Activated T-cell treated with anti-CD3 and anti-CD28 coated beads for 4 hours (primary cell): ENCODE measurements at places on chromosomes 1 and 21.

- DNase-seq = no peak
Measured at GRCh38 chr1:44811234-44811633, 2.9 kb downstream of the BTBD19 start.

DNA sequence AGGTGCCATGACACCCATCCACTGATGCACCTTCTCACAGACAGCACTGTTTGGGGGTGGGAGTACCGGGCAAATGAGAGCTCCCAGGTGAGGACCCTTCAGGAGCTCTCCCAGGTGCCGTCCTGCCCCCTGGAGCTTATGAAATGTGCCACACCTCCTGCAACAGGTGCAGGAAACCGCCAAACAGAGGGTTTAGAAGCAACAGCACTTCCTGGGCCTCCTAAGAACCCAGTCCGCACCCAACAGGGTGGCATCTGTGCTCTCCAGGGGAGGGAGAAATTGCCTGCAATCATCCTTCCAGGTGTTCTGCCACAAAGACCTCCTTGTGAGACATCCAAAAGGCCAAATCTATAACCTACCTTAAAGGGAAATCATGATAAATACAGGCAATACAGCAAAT is 87.7 kb upstream of the ATP1B1 start:
- no peak for DNase-seq

- DNase-seq = no peak
Measured at GRCh38 chr21:43195121-43196021, 26.6 kb downstream of the CRYAA start.

DNA sequence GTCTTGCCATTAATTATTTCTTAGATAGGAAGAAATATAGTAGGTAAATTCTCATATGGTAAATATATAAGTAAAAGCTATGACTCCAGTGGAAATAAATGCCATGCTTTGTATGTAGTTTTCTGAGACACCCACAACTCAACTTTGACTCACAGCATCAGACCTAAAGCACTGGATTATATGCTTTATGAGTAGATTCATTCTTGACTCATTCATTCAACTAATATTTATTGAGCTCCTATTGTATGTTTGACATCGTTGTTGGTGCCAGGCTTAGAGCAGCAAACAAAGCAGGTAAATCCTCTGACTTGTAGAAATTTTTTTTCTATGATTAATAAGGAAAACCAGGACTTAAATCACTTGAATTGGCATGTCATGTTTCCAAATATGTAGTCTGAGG is 211.4 kb downstream of the PTPRC start:
- DNase-seq = no peak

DNA sequence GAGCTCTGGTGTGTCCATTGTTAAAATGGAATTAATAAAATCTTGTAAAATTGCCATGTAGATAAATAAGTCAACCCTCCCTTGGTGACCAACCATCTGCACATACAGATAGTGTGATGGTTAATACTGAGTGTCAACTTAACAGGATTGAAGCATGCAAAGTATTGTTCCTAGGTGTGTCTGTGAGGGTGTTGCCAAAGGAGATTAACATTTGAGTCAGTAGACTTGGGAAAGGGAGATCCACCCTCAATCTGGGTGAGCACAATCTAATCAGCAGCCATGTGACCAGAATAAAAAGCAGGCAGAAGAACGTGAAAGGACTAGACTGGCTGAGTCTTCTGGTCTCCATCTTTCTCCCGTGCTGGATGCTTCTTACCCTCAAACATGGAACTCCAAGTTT is 174.8 kb downstream of the LTN1 start:
- DNase-seq = no peak

- DNase-seq = peak; percentile 68
Measured at GRCh38 chr1:96721416-96722160, at the start of gene PTBP2. PTBP2 (plus strand) TSS chr1:96721784; CDS start chr1:96721865, 81 bp downstream.

- DNase-seq = no peak
Measured at GRCh38 chr1:93021539-93022134, 57.4 kb upstream of the MTF2 start.

DNA sequence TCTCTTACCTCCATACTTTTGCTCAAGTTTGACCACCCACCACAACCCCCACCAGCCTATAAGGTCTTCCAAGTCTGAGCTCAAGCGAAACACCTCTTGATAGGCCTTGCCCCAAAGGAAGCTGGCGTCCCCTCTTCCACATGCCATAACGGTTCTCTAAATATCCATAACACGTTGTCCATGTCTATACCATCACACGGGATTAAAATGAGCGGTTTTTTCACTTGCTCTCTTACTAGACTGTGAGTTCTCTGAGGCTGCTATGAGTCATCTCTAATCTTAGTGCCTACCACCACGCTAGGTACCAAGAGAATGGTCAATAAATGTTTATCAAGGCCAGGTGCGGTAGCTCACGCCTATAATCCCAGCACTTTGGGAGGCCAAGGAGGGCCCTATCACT is 41.0 kb downstream of the WASF2 start:
- no peak for DNase-seq

- DNase-seq = no peak
Measured at GRCh38 chr21:42676808-42677207, 23.4 kb downstream of the PDE9A start.

DNA sequence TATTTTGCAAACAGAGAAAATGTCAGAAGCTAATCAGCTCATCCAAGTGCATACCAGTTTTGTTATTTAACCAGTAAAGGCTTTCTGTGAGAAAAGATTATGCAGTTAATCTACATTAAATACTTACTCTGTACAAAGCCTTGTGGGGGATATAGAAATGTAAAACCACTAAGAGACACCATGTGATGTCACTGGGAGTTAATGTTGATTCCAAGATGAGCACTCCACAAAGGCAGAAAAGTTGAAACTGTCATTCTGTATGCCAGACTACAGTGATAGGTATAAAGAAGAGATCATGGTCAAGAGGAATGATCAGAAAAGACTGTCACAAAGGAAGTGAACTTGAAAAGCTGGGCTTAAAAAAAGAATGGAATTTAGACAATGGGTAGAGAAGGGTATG is 100.3 kb upstream of the SGIP1 start:
- no peak for DNase-seq

- DNase-seq = no peak
Measured at GRCh38 chr1:246146804-246147523, 360.1 kb downstream of the SMYD3 start.

- DNase-seq = no peak
Measured at GRCh38 chr1:38926091-38926490, 15.5 kb downstream of the RHBDL2 start.

GRCh38 chr21:44919913-44920693 is 596 bp downstream of the ITGB2 start:
- no peak for DNase-seq

- no peak for DNase-seq
Measured at GRCh38 chr1:157154940-157155514, 16.8 kb upstream of the ETV3 start.

GRCh38 chr1:206464456-206464964 is 5.8 kb upstream of the IKBKE start:
- no peak for DNase-seq

DNA sequence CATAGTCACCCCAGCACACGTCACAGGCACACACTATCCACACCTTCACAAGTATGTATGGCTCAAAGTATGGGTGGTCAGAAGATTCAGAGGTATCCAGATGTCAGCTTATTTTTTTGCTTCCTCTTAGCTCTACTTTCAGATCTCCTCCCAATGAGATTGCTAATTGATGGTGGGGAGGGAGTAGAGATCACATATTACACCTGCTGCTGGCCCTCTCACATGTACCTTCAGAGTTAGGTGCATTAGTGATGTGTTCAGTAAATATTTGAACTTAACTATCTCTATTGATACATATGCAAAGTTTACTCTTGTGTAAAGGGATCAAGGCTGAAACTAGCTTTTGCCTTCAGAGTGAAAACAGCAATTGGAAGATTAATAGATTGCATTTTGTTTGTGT is 262.6 kb downstream of the PCP4 start:
- DNase-seq = no peak

DNA sequence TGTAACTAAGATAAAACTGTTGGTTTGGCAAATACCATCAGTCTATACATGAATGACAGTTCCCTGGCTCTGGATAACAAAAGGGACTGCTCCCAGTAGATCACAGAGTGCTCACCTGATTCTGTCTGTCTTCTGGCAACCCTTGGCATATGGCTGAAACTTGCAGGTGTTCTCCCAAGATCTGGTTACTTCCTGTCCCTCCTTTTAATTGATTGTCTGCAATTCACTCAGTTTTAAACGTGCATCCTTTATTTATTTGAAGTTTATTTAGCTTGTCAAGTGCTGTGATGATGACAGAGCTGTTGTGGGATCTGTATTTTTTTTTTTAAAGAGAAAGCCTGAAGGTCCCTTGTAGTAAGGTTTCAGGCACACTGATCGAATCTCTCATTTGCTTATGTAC is 3.4 kb downstream of the KCNA3 start:
- no peak for DNase-seq

DNA sequence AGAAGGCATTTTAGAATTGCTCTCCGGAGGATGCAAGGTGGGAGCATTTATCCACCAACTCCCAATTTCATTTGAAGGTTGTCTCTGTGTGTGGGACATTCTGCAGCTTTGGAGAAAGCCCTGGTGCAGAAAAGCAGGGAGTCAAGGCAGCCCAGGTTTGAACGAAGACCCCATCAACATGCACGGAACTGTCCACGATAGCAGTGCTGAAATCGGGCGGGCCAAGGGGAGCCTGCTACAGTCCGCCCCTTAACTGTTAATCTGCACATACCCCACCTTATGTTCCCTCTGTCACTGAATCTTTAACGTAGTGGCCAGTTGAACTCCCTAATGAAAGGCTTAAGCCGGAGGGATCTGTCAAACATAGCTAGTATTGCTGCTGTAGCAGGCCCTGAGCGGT is 68.8 kb upstream of the C1orf174 start:
- no peak for DNase-seq

DNA sequence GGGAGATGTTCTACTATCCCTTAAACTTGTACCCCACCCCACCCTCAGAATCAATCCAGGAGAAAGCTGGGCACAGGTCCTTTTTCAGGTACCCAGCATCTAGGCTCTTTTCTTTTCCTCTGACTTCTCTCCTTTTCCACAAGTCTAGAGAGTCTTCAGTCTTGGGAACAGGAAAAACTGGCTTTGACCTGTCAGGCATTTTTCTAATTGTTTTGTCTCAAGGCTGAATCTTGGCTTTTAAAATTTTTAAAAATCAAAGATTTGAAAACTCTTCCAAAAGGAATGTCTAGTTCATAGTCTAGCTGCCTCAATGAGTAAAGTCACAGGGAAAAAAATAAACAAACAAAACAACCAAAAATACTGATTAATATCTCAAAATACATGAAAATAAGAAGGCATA is 161.5 kb downstream of the HFM1 start:
- no peak for DNase-seq

GRCh38 chr1:42165511-42166210 is 1.1 kb upstream of the GUCA2A start:
- no peak for DNase-seq

- DNase-seq = no peak
Measured at GRCh38 chr1:155983191-155984024, 5.1 kb upstream of the ARHGEF2 start.

- no peak for DNase-seq
Measured at GRCh38 chr1:233252441-233252840, 43.1 kb downstream of the PCNX2 start.

GRCh38 chr1:214019499-214019898 is 31.7 kb downstream of the PROX1 start:
- no peak for DNase-seq

DNA sequence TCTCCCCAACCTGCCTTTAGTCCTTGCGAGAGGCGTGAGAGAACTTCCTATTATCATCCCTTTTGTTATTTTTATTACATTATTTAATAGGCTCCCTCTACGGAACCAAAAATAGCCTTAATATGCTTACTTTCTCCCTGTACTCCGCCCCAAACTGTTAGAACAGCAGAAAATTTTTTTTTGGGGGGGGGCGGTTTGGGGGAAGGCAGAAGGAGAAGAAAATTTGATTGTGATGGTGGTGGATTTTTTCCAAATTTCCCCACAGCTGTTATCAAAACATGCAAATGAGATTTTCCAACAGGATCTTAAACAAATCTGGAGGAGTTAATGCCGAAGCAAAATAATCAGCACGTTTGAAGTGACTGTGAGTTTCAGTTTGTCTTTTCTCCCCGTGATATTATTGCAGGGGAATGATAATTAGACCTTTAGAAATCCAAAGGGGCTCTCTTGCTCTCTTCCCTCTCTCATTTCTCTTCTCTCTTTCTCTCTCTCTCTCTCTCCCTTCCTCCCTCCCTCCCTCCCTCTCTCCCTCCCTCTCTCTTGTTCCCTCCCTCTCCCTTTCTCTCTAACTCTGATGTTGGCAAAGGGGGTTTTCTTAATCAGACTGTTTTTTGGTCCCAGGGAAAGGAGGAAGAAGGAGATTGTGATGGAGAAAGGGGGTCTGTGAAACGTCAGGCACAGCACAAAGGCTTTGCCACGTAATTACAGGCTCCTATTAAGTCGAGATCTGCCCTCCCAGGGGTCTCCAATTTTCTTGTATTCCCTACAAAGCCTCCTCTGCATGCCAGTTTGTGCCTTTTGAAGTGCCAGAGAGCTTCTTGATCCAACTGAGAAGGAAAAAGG is 1.1 kb upstream of the PRRX1 start:
- DNase-seq = no peak

DNA sequence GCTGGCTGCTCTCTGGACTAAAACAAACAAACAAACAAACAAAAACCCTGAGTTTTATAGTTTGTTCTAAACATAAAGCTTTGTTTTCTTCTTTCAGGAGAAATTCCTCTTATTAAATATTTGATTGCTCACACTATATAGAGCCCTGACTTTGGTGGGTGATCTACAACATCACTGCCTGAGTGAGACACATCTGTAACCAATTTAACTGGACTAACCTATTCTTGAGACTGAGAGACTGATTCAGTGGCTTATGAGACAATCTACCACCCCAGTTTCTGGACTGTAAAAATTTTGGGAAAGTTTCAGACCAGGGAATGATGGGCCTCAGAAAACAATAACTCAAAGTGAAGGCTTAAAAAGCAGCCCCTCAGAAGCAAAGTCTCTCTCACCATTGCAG is 537.0 kb downstream of the NEGR1 start:
- no peak for DNase-seq
